Iris pigment epithelial cell (primary cell): ENCODE measurements at places on chromosomes 5 and 9.
A peak's percentile ranks its signal among the peaks of the same experiment; 100 is the strongest.

GRCh38 chr9:75228893-75229292 lies 140.6 kb downstream of the OSTF1 start:
- DNase-seq = no peak

DNA sequence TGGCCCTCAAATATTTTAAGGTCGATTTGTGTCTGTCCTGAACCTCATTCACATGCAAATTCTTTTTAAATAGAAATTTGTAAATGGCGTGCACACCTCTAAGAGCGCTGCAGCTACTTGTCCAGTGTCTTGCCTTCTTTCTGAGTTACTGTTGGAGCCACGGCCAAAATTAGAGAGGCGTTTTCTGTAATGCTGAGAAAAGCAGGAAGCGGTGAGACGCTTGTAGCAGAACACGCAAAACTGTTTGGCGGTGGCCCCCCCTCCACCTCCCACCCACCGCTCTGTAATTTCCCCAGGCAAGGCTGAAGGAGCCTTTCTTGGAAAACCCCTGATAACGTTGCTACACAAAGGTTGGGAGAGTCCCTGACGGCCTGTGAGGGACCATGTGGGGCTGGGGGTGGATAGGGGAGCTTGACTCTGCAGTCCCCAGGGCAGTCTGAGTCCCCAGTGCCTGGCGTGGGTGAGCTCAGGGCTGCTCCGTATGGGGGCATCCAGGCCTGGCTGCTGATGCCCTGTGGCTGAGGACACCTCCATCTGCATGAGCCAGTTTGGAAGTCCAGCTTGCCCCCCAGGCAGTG lies 96.5 kb downstream of the GADD45G start:
- DNase-seq = no peak

DNA sequence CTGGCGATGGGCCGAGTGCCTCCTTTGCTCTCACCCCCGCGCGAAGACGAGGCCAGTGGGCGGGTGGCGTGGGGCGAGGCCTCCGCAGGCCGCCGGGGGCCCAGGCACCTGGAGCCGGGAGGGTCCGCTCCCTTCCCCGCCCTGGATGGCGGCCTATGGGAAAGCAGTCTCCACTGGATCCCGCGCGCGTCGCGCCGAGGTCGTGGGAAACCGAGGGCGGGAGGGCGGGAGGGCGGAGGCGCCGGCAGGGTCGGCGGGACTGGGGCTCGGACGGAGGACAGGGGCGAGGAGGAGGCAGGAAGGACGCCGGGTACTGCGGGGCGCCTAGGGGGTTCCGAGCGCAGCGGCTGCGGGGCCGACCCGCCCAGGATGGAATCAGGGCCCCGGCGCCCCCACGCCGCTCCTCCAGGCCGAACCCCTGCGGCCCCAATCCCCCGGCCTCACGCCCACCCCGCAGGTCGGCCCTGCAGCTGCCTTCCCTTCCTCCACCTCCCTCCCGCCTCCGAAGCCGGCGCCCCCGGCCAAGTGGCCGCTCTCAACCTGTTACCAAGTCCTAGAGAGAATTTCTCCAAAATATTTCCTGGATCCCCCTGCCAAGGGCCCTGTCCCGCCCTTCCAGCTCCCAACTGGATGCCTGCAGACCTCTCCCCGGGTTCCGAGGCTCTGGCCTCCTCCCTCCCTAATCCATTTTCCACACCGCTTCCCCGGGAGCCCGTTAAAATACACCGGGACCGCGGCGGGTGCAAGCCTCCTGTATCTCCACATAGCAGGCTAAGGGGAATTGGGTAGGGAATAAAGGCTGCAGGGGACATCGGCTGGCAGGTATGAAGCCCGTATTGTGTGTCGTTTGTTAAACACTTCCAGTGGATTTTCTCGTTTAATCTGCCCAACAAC lies 146.3 kb downstream of the ERCC6L2 start:
- DNase-seq = no peak

GRCh38 chr9:132042324-132042723 lies 37.3 kb downstream of the MED27 start:
- DNase-seq = peak; percentile 97

GRCh38 chr5:10987925-10988504 lies 227.0 kb upstream of the DAP start:
- DNase-seq = peak; percentile 10

- no peak for DNase-seq
Measured at GRCh38 chr9:116057371-116057770, 96.2 kb upstream of the PAPPA start.

GRCh38 chr9:125549465-125549871 lies 157.5 kb downstream of the MAPKAP1 start:
- DNase-seq = no peak

DNA sequence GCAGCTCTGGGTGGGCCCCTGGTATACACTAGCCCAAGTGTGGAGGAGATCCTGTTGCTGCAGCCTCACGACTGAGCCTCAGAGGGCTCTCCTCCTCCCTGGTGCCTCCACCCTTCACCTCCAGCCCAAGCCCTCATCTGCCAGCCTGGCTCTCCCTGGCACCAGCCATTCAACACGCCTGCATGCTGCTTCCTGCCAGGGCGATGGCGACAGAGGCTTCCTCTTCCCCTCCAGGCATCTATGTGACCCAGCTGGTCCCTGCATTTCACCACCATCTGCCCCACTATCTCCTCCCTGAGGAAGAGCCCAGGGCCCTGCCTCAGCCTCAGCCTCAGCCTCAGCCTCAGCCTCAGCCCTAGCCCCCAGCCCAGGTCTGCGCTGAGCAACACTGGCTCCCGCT lies 54.8 kb upstream of the ANGPTL2 start:
- no peak for DNase-seq

DNA sequence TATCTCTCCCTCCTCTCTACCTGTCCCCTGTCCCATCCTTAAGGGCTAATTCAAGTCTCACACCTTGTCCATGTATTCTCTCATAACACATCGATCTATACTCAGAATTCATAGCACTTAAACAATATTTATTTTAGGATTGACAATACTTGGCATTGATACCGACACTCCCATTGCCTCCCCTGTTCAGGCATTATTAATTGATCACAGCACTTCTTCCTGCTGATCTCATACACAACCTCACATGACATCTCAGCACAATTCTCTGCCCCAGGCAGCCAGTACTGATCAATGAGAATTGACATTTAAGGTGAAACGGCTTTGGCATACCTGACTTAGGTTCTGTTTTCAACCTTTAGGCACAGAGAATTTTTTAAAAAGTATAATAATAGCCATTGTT lies 582.4 kb upstream of the BRINP1 start:
- DNase-seq = no peak

GRCh38 chr5:115626445-115626823 lies 598 bp upstream of the TMED7 start:
- DNase-seq = peak; percentile 72

DNA sequence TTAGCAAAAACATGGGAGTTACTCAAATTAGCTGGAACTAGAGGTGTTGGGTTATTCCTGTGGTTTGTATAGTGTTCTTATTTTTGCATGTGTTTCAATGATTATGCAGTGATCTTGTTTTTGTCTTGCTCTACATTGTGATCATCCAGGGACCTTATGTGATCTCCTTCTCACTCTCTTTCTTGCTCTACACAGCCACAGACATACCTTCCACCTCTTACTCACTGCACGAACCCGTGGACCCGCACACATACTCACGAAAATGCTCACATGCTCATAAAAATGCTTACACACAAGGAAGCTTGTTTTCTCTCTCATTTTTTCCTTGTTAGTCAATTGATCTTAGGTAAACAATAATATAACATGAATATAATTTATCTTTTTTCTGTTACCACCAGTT lies 187.1 kb downstream of the KDM4C start:
- peak; percentile 48 for DNase-seq

GRCh38 chr5:58999804-59000203 lies 416.9 kb downstream of the RAB3C start:
- no peak for DNase-seq

DNA sequence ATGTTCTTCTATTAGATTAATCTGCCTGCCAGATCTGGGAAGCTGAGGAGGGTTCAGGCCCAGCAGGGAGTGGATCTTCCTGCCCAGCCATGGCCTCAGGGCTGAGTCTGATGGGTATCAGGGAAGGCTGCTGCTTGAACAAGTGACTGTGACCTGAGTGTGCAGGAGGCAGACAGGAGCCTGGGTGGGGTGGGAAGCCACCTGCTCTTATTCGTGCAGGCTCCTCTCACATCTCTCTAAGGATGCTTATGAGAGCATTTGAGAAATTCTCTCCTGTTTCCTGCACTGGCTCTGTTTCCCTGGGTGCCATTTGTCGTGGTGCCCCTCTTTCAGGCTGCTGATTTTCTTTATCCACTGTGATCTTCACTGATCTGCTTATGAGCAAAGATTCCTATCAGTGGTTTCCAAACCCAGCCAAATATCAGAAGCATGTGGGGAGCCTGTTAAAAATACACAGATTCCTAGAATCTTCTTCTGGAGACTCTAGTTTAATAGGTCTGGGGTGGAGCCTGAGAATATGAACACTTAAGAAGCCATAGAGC lies 2.1 kb downstream of the RGS3 start:
- DNase-seq = no peak

- DNase-seq = peak; percentile 14
Measured at GRCh38 chr9:89755821-89756220, 151.0 kb downstream of the GADD45G start.

GRCh38 chr5:141359790-141360426 lies at the start of gene PCDHGB2:
Gene PCDHGB2 (plus strand): TSS chr5:141359994. CDS start chr5:141360136, 142 bp downstream.
- DNase-seq = peak; percentile 26

- DNase-seq = peak; percentile 22
Measured at GRCh38 chr9:127629468-127630081, 17.5 kb downstream of the STXBP1 start.

GRCh38 chr9:120926397-120926928 lies at the start of gene TRAF1:
Gene TRAF1 (minus strand): TSS chr9:120926796. CDS start chr9:120926075, 721 bp downstream.
- no peak for DNase-seq

- DNase-seq = no peak
Measured at GRCh38 chr9:69325409-69326212, 596 bp downstream of the ENTREP1 start.

GRCh38 chr9:129497005-129497812 lies 123.7 kb downstream of the C9orf50 start:
- DNase-seq = no peak

DNA sequence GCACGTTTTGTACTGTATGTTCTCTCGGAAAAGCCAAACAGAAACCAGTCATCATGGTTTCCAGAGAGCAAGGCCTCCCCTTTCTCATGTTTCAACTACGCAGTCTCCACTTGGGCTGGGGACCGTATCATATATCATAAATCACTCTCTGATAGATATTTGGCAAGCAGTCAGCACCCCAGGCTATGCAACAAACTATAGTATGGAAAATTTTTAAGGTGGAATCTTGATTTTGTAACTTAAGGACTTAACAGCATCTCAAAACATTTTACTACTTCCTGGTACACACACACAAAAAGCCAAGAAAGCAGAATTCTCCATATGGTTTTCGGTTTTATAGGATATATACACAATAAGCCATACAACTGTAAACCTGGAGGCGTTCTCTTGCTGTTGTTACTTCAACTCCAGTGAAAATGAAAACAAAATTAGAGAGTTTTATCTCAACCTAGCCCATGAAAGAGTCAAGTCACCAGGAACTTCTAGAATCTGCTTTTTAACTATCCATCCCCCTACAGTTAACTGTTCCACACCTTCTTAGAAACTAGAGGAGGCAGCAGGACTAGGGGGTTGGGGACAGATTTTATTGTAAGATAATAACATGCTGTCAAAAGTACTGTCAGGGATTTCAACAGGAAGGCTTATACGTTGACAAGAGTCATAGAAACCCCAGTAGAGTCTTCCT lies 283.4 kb downstream of the NFIB start:
- peak; percentile 95 for DNase-seq

GRCh38 chr5:93058309-93058708 lies 522.7 kb downstream of the NR2F1-AS1 start:
- peak; percentile 97 for DNase-seq

DNA sequence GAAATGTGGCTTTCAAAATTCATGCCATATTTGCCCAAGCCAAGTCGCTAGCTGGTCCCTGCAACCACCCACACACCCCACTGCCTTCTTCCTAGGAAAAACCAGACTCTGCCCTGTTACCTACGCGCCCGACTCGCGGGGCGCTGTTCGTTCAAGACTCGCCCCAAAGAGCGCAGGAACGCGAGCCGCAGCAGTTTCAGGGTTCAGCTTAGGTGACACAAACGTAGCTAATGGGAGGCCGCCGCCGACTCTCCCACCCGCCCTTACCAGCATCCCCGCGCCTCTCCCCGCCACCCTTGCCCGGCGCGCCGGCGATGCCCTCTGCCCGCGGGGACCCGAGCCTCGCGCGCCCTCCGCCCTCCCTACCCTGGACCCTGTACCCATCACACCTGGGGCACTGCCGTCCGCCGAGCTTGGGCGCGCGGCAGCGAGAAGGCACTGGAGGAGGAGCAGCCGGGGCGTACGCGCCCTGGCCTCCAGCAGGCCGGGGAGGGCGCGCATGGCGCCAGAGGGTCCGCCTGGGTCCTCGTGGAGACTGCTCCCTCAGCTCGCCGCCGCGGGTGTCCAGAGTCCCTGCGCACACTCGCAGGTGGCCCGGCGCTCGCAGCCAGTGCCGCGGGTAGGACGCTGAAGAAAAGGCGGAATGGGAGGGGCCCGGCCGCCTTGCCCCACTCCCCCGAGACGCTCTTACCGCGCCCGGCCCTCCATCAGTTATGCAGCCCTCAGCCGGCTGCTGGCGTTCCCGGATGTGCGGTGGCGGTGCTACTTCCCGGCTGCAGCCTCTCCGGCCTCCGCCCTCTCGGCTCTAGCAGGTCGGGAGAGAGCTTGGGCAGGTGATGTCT lies at the start of gene EMB:
Gene EMB, minus strand, starts transcription at position 638 of the 842 bp plus-strand sequence. Its CDS starts 137 bp downstream, at position 501.
- peak; percentile 1 for DNase-seq

DNA sequence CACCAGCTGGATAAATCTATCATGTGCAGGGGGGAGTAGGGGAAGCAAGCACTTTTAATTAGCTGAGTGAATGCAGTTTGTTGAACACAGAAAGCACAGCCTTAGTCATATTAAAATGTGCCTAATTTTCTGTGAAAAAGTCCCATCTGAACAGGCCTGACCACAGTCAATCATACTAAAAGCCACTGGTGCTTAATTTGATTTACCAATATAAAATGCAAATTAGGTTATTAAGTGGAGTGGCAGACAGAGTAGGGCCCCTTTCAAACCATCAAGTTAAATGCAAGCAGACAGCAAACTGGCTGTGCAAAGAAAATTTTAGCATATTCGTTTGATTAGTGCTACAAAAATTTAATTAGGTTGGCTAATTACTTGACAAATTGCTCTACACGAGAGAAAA lies 176.1 kb downstream of the ISL1 start:
- no peak for DNase-seq

DNA sequence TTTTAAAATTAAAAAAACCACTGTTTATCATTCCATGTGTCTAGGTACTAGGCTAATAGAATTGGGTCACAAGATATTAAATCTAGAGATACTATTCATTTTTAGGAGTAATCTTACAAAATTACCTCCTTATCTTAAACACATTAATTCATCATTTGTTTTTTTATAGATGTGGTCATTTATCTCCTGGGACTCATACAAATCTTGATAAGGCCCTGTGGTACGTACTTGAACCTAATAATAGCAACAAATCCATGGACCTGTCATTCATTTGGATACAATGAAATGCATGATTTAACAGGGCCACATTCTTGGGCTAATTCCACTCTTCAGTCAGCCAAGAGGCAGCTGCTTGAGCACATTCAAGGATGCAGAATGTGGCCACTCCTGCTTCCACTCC lies 66.4 kb upstream of the MARCHF11 start:
- no peak for DNase-seq

GRCh38 chr9:27653957-27654356 lies 80.7 kb upstream of the C9orf72 start:
- DNase-seq = no peak

- DNase-seq = no peak
Measured at GRCh38 chr5:119291877-119292276, 63.9 kb upstream of the TNFAIP8 start.

- peak; percentile 59 for DNase-seq
Measured at GRCh38 chr5:149381986-149382338, 2.9 kb upstream of the IL17B start.
